ENCODE measurements at places on chromosomes 4 and X.

DNA sequence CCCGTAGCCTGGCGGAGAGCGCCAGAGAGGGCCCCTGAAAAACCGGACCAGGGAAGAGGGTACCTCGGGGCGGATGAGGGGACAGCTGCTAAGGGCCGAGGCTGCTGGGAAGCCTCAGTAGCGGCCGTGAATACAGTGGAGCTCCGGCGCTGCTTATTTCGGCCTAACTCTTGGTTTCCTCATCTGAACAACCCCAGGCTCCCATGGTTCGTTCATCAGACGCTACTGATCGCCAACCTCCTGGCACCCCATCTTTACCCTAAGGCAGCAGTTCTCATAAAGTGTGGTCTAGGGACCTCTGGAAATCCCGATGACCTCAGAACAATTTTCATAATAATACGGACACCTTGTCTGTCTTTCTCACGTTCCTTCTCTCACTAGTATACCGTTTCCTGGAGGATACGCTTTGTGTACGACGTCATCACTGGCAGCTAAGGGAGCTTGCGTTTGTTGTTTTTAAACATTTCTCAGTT is 645 bp upstream of the RAB28 start:
- DNase-seq, result no peak

GRCh38 chrX:8988446-8988845 is 45.5 kb downstream of the FAM9B start:
- DNase-seq, result no peak

DNA sequence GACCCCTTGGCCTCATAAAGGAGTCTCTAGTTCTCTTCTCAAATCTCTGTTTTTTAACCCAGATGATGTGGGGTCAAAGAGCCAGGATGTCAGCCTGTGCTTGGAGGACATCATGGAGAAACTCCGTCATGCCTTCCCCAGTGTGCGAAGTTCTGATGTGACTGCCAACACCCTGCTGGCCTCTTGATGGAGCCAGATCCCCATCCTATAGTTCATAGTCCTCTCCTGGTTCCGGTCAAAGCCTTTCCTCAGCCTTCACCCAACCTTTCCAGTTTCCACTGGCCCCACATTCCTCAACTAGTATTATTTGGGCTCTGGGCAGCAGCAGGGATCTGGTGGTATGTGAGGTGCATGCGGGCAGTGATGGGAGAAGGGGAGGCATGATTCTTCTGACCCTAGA is 30.7 kb downstream of the TAF7L start:
- DNase-seq, result no peak

DNA sequence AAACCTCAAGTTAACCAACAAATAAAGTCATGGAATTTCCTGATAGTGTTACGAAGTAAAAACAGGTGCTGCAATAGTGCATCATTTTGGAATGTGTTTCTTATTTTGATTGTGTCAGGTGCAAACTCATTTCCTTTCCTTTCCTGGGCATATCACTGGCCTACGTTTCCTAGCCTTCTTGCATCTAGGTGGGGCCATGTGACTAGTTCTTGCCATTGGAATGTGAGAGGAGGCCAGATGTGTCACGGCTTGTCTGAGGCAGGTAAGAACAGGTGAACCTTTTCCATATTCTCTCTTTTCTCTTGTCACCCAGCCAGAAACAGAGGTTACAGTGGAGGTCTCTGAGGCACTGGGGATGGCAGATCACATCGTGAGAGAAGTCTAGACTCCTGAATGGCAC is 868.0 kb downstream of the RPA4 start:
- no peak for DNase-seq

DNA sequence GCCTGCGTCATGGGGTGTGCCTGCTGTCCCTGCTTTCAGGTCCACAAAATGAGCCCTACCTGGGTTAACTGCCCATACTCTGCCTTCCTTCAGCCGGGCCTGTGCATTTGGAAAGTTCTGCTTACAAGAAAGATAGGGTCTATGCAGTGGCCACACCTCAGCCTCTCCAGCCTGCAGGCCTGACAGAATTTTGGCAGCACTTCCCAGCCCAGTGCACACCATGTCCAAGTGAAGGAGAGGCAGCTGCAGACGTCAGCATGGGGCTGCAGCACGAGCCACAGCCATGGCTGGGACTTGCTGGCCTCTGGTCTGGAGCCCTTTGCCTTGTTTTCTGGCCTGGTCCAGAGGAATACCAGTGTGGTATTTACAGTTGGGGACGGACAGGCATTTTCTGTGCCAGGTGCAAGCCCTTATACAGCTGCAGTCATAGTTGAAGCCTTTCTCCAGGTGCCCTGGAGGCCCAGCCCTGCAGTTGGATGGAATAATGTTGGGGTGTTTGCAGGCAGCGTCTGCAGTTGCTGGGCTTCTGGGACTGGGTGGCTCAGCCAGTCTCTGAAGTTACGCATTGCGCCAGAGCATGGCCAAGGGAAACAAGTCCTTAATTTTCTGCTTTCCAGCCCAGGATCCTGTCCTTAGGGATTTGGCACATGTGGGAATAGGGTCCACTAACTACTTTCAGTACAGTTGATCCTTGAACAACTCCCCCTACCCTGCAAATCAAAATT is 26.2 kb downstream of the JADE1 start:
- DNase-seq, result no peak

GRCh38 chr4:1784789-1785591 is 8.1 kb upstream of the FGFR3 start:
- no peak for DNase-seq

GRCh38 chrX:17028356-17028755 is 81.9 kb downstream of the REPS2 start:
- no peak for DNase-seq

DNA sequence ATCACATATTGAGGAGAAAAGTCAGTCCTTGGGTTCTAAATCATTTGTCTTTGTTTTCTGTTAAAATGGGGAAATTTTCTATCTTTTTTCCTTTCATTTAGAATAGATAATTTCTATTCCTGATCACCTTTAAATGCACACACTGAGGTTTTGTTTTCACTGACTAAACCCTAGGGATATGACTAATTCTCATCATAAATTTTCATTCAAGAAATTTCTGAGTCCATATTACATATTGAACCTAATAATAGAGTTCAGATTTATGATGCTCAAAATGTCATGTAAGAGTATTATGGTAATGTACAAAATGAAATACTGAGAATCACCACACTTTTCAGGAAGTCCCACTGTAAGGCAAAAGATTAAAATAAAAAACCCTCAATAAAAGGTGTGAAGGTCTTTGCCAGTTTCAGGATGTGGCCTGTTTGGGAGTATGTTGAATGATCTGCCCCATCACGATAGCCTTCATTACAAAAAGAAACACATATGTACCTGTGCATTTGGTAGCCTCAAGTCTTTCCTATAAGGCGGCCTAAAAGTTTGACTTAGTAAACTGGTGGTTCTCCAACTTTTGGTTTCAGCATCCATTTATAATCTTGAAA is 49.4 kb downstream of the LEF1 start:
- no peak for DNase-seq
